ENCODE measurements at places on chromosomes 2 and 18. TPM values are rescaled to one million over a fixed set of nuclear protein-coding genes. Genes with fewer than 3 reads are reported as not detected.

ABCG8 gene
- polyA plus RNA-seq, result not detected

POTEI gene
- not detected for polyA plus RNA-seq

TRABD2A gene
- polyA plus RNA-seq, result 0.66 TPM

CPSF3 gene
- polyA plus RNA-seq, result 22.1 TPM

GPBAR1 gene
- 2.9 TPM for polyA plus RNA-seq

COL4A3 gene
- polyA plus RNA-seq, result 0.10 TPM

RTP5 gene
- polyA plus RNA-seq, result not detected

DNA sequence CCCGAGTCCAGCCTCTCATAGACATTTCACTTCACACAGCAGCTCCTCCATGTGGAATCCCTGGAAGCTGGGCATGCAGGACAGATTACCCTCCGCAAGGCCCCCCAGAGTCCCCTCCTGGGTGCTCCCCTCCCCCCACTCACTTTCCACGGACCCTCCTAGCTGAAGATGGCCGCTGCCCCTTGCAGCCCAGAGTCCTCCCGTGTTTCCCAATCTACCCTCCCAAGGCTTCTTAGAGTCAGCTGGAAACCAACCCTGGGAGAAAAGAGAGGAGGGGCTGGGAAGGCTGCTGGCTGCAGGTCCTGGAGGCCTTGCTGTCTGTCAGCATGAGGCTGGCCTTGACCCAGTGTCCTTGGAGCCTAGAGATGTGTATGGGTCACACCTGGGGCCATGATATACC lies 49.0 kb upstream of the HAAO start:
- DNase-seq, result no peak

DNA sequence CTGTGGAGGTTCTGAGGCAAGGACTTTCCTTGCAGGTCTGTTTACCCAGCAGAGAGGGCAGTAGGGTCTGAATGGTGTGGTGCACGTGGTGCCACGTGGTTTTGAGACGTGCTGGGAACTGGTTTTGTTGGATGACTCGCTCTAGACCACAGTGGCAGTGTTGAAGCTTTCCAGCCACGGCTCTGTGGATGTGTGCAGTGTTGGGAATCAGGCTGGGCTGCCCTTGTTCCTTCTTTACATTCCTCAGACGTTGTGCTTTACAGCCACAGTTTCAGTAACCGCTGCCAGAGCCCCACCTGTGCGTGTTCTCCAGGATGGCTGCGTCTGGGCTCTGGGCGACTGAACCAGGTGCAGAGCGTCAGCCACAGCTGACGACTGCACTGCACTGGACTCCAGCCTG lies 8.2 kb downstream of the CTDP1 start:
- no peak for DNase-seq

GRCh38 chr18:35185771-35186170 lies 55.1 kb upstream of the ZNF397 start:
- no peak for DNase-seq

GRCh38 chr2:83561592-83561991 lies 897.5 kb downstream of the SUCLG1 start:
- DNase-seq, result no peak

GRCh38 chr2:241815477-241816430 lies 6.8 kb downstream of the NEU4 start:
- DNase-seq, result no peak

DNA sequence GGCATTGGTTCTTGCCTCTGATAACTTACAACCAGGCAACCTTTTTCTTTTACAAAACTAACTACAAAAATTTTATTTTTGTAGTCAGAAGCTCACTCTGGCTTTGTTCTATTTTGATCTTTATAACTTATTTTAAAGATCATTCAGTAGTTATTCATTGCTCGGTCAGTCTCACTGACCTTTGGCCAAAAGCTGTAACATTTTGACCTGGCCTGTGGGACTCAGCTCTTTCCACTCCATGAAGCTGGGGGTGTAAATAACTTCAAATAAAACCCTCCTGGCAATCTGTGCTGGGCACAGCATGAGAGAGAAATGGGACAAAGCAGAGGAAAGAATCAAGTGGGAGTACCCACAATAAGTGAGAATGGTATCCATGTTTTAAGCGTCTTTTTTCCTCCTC lies 380.7 kb downstream of the SETBP1 start:
- DNase-seq, result no peak

DNA sequence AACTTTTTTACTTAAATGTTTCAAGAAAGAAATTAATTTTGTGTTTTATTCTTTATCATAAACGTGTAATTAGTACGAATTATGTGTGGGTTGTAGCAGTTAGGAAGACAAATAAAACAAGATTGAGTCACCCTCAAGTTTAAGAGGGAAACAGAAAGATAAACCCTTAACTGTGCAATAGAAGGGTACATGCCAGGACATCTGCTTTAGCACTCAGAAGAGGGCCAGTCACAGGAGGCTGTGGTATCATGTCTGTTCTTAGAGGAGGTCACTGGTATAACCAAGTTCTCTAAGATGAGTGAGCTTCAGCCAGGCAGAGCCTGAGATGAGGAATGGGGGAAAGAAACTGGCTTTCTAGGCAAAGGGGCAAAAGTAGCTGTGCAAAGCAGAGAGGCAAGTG lies 42.4 kb upstream of the GRHL1 start:
- no peak for DNase-seq

DNA sequence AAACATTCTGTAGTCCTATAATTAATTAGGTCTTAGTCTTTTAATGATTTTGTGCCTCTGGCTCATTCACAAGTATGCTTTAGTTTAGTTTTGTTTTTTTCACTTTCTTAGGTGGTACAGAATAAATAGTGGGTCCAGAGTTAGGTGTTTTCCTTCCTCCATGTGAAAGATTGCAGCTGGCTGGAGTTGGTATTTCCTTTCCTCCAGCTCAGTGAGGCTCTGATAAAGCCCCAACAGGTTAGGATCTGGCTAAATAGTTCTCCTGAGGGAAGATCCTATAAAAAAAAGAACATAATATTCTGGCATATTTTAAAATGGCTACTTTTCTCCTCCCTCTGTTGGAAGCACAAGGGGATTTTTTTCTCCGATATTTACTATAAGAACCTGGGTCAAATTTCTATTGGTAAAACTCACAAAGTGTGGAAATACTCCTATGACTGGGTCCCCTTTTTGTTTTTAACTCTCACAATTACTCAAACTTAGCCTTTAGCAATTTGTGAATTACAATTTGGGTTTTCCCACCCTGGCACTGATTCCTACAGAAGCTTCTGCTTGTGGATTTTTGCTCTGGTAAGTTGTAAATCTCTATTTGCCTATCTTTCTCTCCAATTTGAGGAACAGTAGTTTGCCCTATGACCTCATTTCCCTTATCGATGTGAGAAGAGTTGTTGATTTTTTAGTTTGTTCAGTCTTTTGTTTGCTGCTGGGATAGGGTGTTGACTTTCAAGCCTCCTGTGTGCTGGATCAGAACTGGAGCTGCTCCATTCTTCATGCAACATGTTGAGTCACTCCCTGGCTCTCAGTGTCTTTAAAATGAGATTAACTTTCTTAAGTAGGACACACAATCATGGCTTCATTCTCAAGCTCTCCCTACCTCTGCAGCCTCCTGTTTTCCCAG lies 500.9 kb downstream of the RNF144A start:
- no peak for DNase-seq

- DNase-seq, result no peak
These were observed 97.3 kb downstream of the MMADHC start for GRCh38 chr2:149490296-149490695.

DNA sequence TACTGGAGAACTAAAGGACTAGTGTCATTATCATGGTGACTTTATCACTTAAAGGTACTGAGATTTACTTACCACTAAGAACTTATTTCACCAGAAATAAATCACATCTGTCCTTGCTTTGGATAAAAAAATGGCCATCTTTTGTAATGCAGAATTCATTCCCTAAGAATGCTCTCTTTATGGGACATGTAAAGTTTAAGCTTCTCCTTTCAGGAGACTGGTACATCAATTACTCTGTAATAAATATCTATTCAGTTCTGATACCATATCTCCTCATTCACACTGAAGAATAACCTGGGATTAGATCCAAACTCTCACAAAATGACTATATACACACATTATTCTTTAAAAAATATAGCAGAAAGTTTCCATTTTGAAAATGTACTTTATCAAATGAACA lies 24.4 kb downstream of the TMEM163 start:
- DNase-seq, result no peak

- no peak for DNase-seq
These were observed at the start of gene GPR39 for GRCh38 chr2:132416723-132417395. GPR39 (plus strand) TSS chr2:132416805.

DNA sequence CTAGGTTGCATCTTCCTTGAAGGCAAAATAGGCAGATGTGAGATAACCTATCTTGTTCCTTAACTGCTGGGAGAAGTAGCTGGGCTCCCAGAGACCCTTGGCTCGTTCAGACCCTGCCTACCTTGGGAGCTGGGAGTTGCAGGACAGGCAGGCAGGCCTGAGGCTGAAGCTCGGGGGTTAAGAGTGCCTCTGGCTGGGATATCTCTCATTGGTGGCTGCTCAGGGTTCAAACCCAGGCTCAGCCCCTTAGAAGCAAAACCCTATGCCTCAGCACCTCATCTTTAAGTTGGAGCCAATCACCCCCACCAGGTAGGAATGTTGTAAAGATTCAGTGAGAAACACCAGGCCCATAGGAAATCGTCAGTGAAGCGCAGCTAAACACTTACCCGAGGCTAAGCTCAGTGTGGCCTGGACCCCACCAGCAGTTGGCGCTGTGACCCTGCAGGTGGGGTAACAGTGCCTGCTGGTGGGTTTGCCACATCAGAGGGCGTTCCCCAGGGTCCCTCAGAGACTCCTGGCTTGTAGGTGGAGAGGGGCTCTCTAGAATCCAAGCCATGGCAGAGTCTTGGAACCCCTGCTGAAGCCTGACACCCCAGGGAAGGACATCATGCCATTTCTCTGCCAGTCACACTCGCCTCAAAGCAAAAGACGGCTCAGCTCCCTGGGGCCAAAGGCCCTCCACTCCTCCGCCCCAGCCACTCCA lies 54.6 kb upstream of the GPR17 start:
- DNase-seq, result no peak

All from immature natural killer cell (primary cell).